ENCODE measurements at places on chromosomes 5 and 9. TPM values are rescaled to one million over a fixed set of nuclear protein-coding genes. Genes with fewer than 3 reads are reported as not detected.

DNAH5 gene
- not detected for total RNA-seq

CCDC192 gene
- not detected for total RNA-seq

PAX5 gene
- 0.11 TPM for total RNA-seq

PRLR gene
- total RNA-seq: not detected

ARHGAP26 gene
- 13.6 TPM for total RNA-seq

CEMIP2 gene
- 44.8 TPM for total RNA-seq

GLRA1 gene
- not detected for total RNA-seq

DOCK8 gene
- 113 TPM for total RNA-seq

STING1 gene
- total RNA-seq: 169 TPM

C9 gene
- not detected for total RNA-seq

PDLIM4 gene
- 1.2 TPM for total RNA-seq

PCDHB13 gene
- not detected for total RNA-seq

STPG3 gene
- total RNA-seq: 0.48 TPM

ASS1 gene
- 3.2 TPM for total RNA-seq

NOP16 gene
- total RNA-seq: 79.6 TPM

ARHGEF37 gene
- 1.6 TPM for total RNA-seq

CXXC5 gene
- total RNA-seq: 2.9 TPM

FNBP1 gene
- 359 TPM for total RNA-seq

SVEP1 gene
- total RNA-seq: not detected

FOXE1 gene
- not detected for total RNA-seq

CCDC183 gene
- total RNA-seq: not detected

TYRP1 gene
- not detected for total RNA-seq

TMEM141 gene
- 34.7 TPM for total RNA-seq

COL15A1 gene
- total RNA-seq: not detected

TSSK1B gene
- total RNA-seq: not detected

EIF4E1B gene
- not detected for total RNA-seq

PCDHB16 gene
- total RNA-seq: not detected

WDR38 gene
- not detected for total RNA-seq

PGM5 gene
- not detected for total RNA-seq

TRIM14 gene
- total RNA-seq: 41.5 TPM
